ENCODE measurements at places on chromosomes 12 and 14. TPM values are rescaled to one million over a fixed set of nuclear protein-coding genes. Genes with fewer than 3 reads are reported as not detected.
A peak's percentile ranks its signal among the peaks of the same experiment; 100 is the strongest.

GRCh38 chr14:81315341-81315740 is 84.8 kb downstream of the STON2 start:
- no peak for DNase-seq

DNA sequence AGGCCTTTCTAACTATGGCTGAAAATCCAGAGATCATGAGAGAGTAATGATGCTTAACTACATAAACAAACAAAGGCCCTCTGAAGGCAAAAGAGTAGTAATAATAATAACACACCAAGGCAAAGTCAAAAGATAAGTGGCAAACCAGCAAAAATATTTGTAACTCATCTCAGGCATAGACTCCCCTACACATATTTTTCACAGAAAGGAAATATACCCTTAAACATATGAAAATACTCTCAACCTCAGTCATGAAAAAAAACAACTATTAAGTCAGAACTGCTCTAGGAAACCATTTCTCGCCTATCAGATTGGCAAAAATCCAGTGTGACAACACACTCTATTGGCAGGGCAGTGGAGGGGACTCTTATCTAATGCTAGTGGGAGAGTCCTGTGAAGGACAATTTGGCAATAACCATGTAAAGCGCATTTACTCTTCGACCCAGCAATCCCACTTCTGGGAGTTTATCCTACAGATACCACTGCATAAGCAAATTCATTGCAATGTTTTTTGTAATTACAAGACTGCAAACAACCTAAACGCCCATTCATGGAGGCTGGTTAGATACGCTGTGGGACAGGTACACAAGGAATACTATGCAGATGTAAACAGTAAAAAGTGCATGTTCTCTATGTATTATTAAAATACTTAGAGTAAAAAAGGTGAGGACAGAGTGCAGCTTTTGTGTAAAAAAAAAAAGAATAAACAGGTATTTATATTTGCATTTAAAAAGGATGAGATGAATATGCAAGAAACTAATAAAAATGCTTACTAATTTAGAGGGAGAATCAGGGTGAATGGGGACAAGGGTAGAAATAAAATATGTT is 26.0 kb upstream of the IL22 start:
- DNase-seq = peak; percentile 61

GRCh38 chr12:88578276-88579160 is 1.8 kb downstream of the KITLG start:
- DNase-seq = no peak

- no peak for DNase-seq
Measured at GRCh38 chr12:6644903-6645302, 2.3 kb downstream of the ACRBP start.

- DNase-seq = no peak
Measured at GRCh38 chr12:108418164-108418890, 79.2 kb upstream of the CMKLR1 start.

Gene PSMC6
- 163 TPM for total RNA-seq

DNA sequence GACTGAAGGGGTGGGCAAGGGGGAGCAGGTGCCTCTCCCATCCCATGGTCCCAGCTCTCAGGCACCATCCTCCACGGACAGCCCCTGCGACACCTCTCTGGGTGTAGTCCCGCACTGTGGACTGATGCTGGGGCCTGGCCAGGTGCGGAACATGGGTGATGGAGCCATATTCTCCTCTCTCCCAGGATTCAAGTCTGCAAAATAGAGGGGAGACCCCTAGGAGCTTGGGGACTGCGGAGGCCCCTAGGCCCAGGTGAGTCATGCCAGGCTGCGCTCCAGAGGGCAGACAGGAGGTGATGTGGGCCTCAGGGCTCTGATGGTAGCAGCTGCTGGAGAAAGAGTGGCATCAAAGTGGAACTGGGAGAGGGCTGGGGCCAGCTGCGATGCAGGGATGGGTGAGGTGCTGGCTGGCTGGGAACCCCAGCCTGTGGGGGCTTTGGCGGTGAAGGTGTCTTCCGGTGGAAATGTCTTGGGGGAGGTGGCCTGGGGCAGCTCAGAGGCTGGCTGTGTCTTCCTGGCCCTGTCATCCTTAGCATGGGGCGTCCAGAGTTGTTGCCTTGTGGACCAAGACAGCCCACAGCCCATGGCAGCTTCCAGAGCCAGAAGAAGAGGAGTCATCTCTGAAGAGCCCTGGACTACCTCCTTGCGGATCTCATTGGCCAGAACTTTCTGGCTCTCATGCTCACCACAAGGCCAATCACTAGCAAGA is 149.1 kb downstream of the KIF26A start:
- DNase-seq = no peak

DNA sequence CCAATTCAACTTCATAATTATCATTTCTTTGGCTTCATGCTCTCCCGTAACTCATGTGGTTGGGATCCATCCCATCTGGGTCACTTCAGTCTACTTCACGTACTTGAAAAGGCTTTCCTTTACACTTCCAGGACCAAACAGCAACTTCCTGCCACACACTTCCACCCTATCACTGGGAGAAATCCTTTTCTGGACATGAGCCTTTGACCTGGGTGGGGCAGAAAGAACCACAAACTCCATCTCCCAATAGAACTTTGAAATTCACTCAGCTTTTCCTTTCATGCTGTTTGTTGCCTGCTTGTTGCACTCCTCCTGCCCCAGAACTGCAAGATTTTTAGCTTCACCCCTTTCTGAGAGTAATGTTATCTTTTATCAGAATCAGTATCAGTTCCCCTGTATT is 18.4 kb upstream of the GALNT16 start:
- DNase-seq = no peak

Gene SMIM41
- total RNA-seq = 3.4 TPM

DNA sequence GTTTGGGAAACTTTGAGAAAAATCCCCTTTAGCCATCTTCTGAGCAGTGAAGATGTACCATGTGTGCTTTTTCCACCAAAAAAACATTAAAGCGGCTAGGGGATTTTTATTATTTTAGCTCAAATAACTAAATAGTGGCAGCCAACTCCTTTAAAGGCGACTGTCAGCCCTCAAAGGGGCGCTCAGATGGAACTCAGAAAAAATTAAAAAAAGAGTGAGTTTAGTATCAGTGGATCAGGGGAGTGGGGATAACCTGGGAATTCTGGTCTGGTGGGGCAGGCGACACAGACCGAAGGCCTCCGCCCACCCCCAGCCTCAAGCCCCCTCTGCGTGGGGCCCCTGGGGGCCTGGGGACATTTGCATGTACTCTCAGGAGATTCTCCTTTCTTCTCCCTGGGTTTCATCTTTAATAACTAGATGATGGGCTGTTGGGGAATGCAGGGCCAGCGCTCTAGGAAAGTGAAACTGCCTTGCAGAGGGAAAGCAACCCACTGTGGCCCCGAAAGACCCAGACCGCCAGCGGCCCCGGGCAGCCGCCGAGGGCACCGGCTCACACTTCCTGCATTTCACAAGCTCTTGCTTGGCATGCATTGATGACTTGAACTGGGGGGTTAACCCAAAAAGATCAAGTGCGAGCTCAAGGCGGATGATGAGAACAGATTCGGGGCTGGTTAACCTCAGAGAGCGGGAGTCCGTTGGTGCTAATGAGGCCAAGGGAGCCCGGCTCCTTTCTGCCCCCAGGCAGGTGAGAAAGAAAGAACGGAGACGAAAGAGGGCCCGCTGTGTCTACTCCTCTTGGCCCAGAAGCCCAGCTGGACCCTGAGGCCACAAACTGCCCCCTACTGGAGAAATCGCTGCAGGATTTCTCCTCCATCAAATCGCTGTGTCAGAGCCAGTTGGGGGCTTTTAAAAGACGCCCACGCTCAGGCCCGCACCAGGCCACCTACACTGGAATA is 7.3 kb upstream of the BATF start:
- DNase-seq = no peak

DNA sequence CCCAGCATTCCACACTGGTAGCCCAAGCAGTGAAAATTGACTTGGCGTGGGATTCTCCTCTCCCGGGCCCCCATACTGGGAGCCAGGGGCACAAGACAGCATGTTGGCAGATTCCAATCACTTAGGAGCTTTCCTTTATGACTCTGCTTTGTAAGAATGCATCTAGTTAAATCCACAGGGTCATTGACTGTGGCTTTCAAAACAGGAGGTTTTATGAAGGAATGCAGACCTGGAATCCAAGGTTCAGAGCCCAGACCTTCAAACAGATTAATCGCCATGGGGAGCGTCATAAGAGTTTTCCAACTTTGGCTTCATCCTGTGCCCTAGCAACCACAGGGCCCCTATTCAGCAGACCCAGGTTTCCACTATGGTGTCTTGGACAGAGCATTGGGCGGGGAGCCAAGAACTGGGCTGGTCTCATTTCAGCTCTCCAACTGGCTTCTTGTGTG is 76.4 kb upstream of the RMST start:
- DNase-seq = no peak

- DNase-seq = no peak
Measured at GRCh38 chr14:61474015-61474414, 152.6 kb downstream of the PRKCH start.

GRCh38 chr12:70661466-70662161 is 24.4 kb upstream of the PTPRB start:
- DNase-seq = no peak

- DNase-seq = no peak
Measured at GRCh38 chr12:61250303-61250702, 1009.9 kb upstream of the USP15 start.

DNA sequence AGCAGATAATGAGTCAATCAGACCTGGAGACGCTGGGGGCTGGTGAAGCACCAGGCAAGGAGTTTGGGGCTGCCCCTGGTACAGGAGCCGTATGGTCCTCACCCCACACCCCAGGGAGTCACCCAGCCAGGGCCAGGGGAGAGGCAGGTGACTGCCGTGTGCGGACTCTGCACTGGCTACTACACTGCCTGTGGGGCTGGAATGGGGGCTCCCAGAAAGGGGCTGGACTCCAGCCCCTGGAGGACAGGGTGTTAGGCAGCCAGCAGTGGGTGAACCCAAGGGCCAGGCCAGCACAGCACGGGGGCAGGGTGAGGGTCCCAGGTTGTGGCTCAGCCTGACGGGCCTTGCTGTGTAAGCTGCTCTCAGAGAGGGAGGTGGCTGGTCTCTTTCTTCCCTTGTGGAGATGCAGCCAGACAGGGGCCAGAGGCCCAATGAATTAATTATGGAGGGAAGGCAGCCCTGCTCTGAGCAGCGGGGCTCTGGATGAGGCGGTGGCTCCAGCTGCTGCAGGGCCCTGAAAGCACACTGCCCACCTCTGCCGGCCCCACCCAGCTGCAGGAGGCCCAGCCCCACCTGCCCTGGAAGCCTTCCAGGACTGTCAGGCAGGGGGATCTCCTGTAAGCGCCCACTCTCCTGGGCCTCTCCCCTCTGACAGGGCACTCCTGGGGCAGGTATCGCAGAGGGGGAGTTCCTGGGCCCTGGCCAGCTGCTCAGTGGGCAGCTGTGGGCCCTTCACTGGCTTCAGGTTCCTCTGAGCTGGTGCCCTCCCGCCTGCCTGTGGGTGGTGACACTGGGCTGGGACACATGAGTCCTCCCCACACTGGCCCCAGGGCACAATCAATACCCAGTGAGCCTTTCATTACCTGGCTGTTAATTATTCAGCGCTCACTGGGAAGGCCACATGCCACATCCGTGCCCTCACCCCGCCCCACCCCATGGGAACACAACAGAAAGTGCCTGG is 142.5 kb upstream of the C14orf180 start:
- DNase-seq = no peak

DNA sequence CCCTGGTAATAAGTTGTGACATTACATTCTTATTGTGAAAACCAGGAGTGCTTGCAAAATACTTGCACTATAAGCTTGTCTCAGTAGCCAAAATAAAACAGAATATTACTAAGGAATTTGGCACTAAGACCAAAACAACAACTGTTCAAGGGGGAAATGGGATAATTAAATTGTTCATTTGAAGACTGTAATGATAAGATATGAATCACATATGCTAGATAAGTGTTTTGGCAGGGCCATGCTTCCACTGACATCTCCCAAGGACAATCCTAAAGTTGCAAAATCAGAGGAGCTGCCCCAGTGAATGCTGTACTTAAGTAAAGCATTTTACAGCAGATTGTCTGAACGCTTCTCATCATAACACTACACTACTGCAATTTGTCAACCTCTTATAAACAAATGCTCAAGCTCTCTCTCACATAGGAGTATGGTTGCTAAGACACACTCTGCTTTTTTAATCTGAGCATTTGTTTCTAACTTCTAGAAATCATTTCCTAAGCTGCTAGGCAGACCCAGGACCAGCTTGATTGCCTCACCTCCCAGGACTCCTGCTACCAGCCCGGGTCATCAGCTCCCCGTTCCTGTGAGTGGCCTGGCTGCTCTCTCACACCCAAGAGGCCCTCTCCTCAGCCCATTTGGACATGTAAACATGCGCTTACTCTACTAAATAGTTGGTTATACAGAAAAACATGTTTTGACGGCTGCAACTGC is 191.5 kb downstream of the PAX9 start:
- peak; percentile 3 for DNase-seq

Gene OVCH1
- 0.37 TPM for total RNA-seq

DNA sequence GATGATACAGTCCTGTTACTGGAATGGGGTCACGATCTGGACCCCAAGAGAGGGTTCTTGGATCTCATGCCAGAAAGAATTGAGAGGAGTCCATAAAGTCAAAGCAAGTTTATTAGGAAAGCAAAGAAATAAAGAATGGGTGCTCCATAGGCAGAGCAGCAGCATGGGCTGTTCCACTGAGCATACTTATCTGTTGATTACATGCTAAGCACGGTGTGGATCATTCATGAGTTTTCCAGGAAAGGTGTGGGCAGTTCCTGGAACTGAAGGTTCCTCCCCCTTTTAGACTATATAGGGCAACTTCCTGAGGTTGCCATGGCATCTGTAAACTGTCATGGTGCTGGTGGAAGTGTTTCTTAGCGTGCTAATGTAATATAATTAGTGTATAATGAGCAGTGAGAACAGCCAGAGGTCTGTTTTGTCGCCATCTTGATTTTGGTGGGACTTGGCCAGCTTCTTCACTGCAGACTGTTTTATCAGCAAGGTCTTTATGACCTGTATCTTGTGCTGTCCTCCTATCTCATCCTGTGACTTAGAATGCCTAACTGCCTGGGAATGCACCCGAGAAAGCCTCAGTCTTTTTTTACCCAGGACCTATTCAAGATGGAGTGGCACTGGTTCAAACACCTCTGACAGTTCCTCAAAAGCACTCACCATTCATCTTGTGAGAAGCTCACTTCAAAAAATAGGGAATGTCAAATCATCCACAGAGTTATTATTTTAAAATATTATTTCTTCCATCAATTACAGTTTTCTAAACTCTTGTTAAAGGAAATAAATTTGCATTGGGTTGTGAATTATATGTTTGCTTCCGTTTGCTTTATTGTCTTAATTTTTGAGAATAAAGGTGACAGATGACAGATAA is 1358.8 kb upstream of the TMEM132C start:
- no peak for DNase-seq

- no peak for DNase-seq
Measured at GRCh38 chr12:114174326-114174725, 208.2 kb upstream of the RBM19 start.

GRCh38 chr14:36222952-36223468 is 46.5 kb upstream of the PTCSC3 start:
- DNase-seq = no peak

GRCh38 chr14:23076785-23077408 is 18.0 kb downstream of the ACIN1 start:
- no peak for DNase-seq

Gene SLC8B1
- total RNA-seq = 12.8 TPM

GRCh38 chr12:63294327-63294632 is 143.3 kb upstream of the AVPR1A start:
- peak; percentile 17 for DNase-seq

GRCh38 chr12:57654042-57654441 is 21.0 kb upstream of the B4GALNT1 start:
- no peak for DNase-seq

Gene KRT7
- total RNA-seq = 147 TPM

Data from urinary bladder (tissue), 4 donors.